ENCODE measurements at places on chromosomes 11 and 22.

GRCh38 chr11:134267461-134267860 lies 8.7 kb upstream of the GLB1L3 start:
- no peak for DNase-seq

GRCh38 chr22:36830601-36831000 lies 13.8 kb upstream of the PVALB start:
- DNase-seq, result no peak

DNA sequence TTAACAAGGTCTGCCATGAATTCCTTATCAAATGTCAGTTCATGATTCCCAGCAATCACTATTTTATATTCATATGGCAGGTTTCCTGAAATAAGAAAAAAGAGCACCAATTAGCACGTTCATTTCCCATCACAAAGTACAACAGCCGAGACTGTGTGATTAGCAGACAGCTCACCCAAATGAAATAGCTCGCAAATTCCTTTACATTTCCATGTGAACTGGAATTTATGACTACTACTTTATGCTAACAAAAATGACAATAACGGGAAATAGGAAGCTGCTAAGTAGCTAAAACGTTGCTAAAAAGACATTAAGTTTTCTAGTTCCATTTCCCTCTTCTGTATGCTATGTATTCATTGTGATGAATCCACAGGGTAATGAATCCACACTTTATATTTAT lies 90.7 kb downstream of the MPPED2 start:
- no peak for DNase-seq

GRCh38 chr11:38384568-38384967 lies 1786.5 kb upstream of the RAG2 start:
- DNase-seq, result no peak

DNA sequence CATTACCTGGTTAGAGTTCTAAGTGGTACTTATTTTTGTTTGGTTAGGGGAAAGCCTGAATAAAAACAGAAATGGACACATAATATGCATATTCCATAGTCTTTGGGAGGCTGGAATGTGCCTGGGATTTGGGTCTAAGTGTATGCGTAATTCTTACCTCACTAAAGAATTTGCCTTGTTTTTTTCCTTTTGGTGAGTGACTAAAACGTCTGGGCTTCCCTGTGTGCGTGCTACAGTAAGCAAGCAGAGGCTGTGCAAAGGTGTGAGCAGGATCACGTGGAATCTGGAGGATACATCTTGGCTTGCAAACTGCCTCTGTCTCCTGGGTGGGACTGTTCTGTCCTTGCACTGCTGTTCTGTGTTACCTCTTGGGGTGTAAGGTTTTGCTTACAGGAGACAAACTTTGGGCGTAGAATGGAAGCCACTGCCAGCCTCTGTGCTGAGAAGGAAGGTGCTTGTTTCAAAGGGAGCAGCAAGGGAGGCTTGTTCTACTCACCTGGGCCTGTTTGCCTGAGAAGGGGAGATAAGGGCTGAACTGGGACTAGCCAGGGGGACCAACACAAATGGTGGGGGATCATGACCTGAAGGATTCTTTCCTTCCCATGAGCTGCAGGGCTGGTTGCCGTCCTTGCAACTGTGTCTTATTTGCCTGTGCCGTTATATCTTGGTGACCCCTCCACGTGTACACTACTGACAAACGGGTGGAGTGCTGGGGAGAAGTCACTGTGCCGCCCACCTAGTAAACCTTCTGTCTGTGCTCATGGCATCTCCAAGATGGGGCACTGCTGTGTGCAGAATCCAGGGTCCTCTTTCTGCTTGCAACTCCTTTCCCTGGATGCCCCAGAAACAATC lies 4.5 kb downstream of the NEAT1 start:
- no peak for DNase-seq

GRCh38 chr11:72683782-72684200 lies 9.6 kb upstream of the PDE2A start:
- DNase-seq, result no peak

DNA sequence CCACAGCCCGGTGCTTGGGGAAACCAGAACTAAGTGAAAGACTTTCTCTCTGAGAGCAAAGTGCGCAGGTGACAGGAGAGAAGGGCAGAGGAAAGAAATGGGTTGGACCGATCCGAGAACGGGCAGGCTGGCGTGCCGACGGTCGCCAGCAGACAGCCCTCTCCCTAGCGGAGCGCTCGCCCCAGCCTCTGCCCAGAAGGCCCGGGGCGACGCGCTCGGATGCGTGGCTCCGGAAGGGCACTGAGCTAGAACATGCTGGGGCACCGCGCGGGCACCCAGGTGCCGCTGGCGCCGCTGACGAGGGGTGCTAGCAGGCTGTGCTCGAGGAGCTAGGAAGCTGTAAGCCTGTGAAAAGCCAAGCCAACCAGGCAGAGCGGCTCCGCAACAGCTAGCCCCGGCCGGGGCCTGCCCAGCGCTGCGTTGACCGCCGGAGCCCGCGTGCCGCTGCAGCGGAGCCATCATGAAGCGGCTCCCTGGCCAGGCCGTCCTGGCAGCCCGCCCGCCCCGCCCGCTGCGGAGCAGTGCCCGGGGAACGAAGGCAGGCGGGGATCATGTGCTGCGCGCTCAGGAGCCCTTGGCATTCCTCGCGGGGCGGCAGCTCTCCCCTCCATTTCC lies 22.1 kb upstream of the RRAS2 start:
- DNase-seq, result no peak

DNA sequence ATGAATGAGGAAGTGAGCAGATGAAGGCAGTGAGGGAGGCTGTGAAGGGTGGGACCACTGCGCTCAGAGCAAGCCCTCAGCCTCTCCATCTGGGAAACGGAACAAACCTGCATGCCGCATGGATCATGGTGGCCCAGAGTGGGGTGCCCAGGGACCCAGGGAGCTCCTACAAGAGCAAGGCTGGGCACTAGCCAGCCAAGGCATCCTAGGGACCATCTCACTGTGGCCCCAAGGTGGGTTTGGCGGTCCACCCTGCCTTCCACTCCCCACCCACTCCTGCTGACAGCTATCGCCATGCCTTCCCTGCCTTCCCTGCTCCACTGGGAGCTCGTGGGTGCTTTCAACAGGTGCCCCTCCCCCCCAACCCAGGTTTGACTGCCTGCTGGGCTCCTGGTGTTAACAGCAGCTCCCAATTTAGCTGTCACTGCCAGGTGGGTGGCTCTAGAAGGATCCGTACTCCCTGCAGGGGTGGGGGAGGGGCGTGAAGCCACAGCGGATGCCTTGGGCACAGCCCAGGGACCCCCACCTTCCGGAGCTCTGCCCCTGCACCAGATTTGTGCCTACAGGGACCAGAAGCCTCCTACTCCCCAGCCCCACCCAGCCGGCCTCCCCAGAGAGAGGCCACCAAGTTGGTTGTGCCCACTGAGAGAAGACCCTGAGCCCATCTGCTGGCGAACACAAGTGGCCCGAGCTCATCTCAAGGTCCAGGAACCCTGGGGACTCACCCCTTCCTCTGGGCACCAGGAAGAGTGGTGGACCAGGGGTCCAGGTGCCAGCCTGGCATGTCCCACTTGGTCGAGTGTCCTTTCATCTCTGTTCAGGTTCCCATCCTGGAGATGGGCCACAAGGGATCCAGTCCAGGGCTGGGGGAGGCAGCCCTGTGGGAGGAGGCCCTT lies 29.7 kb upstream of the PRODH start:
- no peak for DNase-seq

DNA sequence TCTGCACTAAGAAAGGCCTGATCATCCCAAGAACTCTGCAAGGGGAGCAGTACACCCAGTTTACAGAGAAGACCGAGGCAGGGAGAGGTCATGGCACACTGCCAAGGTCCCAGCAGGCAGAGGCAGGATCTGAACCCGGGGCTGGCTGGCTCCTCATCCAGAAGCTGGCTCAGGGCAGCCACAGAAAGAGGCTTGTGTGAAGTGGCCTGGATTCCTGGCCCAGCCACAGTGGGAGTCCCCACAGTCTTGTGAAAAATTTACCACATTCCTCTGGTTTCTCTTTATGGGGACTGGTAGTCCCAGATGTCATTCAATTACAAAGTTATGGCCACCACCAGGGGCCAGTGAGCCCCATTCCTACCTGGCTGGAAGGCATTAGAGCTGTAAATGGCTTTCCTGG lies 440.5 kb downstream of the MIAT start:
- DNase-seq, result no peak

GRCh38 chr11:108751444-108751843 lies 86.6 kb downstream of the DDX10 start:
- DNase-seq, result no peak

DNA sequence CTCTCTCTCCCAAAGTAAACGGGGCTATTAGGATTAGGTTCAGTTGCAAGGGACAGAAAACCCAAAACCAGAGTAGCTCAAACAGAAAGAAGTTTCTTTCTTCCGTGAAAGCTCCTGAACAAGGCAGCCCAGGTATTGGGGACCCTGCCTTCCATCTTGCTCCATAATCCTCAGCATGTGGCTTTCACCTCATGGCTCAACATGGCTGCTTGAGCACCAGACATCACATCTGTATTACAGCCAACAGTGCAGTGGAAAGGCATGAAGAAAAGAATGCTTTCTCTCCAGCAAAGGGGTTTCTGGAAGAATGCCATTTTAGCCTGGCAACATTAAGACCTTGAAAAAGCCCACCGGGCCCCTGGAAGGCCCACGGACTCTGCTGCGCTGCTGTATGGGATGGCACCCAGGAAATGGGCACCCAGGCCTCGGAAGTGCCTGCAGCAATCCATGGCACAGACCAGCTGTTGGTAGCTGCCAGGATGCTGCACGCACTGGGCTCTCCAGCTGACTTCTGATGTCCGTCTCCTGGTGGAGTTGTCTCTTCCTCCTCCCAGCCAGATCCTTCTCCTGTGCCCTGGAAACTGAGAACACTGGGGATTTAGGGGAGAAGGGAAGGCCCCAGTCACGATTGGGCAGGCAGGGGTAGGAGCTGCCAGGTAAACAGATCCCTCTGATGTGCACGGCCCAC lies 22.6 kb downstream of the PDGFB start:
- no peak for DNase-seq

GRCh38 chr22:29727131-29727523 lies 7.3 kb downstream of the CABP7 start:
- DNase-seq, result no peak

- no peak for DNase-seq
Measured at GRCh38 chr11:124475265-124475664, 29.8 kb upstream of the OR8B8 start.

DNA sequence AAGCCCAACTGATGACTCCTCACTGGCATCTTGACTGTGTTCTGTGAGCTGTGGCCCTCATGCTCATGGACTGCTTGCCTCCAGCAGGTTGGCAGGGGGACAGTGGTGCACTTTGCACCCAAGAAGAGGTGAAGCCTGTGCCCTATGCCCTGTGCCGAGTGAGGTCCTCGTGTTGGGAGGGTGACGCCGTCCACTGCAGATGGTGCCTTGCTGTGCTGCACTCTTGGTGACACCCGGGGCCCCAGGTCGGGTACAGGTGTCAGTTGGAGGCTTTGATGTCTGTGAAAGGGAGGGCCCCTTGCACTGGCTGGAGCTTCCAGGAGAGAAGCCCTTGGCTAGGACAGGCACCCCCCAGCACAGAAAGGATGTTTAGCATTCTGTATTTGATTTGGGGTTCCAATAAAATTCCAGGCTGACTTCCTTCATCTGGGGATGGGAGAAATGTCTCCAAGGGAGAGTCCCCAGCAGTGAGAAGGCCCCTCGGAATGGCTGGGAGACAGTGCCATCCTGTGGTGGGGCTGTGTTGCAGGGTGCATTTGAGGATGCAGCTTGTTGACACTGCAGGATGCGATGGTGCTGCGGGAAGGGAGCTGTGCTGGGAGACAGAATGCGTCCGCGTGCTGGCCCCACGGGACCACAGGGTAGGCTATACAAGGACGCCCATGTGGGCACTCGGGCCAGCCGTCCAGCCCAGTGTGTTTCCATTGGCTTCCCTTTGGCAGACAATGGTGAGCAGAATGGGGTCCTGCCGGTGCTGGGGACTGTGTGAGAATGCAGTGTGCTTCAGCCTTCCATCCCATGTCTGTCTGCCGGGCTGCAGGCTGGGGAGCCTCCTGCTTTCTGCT lies 2.5 kb upstream of the ZDHHC8 start:
- no peak for DNase-seq

GRCh38 chr11:122375687-122376399 lies 259.8 kb upstream of the BLID start:
- no peak for DNase-seq

DNA sequence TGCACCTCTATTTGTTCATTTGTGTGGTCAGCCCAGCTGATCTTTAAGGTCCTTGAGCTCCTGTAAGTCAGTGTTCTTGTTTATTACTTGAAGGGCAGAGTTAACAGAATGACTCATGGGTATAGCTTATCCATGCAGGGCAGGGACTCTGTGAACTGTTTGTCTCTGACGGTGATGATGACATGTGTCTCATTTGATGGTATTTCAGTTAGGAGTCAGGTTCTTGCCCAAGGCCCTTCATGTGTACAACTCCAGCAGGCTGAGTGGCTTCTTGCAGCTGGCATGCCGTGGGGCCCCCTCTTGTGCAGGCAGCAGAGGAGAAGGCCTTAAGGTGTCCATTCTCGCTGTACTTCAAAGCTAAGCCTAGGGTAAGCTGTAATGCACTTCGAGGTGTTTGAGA lies 165.1 kb downstream of the DBX1 start:
- DNase-seq, result no peak

- no peak for DNase-seq
Measured at GRCh38 chr11:31870609-31871309, 59.6 kb upstream of the PAX6 start.
